ENCODE measurements at places on chromosomes 7 and 10. TPM values are rescaled to one million over a fixed set of nuclear protein-coding genes. Genes with fewer than 3 reads are reported as not detected.

- no peak for DNase-seq
These were observed 121.6 kb downstream of the CREB5 start for GRCh38 chr7:28533731-28534531.

LIPA gene
- polyA plus RNA-seq = 53.8 TPM

DNA sequence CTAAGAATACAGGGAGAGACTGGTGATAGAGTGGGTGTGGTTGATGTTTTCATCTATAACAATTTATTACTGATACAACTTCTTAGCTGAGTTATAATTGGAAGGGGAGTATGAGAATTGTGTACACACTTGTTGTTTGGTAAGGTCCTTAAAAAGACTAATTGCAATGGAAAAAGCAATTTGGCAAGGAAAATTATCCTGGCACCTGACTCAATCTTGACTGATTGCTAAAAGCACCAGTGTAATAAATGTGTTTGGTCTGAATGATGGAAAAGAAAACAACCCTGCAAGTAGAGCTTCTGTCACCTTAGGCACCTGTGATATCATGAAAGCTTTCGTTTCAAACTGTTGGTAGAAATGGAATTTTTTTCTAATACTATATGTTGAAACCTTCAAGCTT, 6.7 kb upstream of the GSDME start:
- no peak for DNase-seq

GRCh38 chr10:8768341-8768740, 713.9 kb downstream of the GATA3 start:
- DNase-seq = no peak

LIPK gene
- not detected for polyA plus RNA-seq

DNA sequence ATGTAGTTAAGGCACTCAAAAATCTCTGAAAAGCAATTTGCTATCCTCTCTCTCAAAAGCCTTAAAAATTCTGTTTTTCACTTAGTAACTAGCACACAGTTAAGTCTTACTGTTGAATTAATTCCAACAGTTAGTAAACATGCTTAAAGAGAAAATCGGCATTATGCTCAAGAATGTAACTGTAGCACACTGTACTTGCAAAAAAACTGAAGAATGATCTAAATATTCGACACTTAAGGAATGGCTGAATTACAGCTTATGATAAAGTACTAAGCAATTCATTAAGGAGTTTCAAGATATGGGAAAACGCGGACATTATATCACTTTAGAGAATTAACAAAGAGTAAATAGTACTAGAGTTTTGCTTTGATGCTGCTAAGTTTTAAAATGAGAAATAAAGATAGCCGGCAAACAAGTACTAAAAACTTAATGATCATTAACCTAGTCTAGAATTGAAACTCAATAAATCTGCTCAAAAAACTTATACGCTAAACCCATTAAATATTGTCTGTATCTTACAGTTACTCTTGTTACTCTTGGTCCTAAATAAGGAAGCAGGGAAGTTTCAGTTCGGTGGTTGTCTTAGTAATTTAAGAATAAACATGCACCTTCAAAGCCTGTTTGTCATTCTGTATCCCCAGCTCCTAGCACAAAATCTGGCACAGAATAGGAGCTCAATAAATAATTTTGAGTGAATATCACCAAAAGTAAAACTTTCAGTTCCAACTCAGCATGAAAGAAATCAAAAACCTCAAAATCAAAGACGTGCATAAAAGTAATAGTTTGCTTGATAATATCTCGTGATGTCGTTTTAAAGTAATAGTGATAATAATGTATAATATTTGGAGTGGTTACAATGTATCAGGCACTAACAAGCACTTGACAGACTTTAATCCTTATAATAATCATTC, 1.2 kb downstream of the TRDMT1 start:
- DNase-seq = no peak

DNA sequence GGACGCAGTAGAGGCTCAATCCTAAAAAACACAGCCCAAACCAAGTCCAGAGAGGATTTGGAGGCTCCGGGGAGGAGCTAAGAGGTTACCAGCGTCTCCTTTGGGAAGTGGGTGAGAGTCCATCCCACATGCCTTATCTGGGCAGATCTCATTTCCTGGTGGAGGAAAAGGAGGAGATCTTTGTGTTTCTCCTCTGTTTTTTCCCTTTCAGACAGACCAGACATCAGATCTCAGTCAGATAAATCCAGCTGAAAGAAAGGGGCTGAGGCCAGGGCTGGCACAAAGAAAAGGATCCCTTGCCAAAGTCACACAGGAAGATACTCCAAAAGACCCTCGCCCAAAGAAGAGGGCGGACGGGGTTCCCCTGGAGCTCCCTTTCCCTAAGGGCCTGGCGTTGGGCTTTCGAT, 58.3 kb upstream of the COMTD1 start:
- DNase-seq = no peak

- DNase-seq = no peak
These were observed 293.8 kb upstream of the NFE2L3 start for GRCh38 chr7:25858200-25858524.

HTR5A gene
- not detected for polyA plus RNA-seq

GBX1 gene
- polyA plus RNA-seq = 0.14 TPM

GRCh38 chr10:107144490-107144889, 20.0 kb downstream of the SORCS1 start:
- DNase-seq = no peak

GPR15LG gene
- not detected for polyA plus RNA-seq

SHH gene
- polyA plus RNA-seq = 1.3 TPM

TMEM196 gene
- not detected for polyA plus RNA-seq

- no peak for DNase-seq
These were observed 70.3 kb downstream of the PARP12 start for GRCh38 chr7:139992353-139993044.

DNA sequence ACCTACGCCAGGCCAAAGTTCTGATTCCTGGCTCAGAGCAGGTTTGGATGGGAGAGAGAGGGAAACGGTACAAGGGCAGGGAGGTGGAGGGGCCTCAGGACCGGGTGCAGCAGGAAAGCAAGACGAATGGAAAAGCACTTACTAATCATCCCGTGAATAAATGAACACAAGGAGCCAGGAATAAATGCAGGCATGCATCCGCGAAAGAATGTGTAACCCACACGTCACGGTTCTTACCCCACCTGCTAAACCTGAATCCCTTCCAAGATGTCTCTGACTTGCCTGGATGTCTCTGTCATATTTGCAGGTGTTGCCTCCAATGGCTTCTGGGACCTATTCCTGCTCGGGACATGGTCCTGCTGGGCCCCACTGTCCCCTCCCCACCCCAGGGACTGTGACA, 335.2 kb upstream of the RNF32 start:
- DNase-seq = no peak
